Bronchial smooth muscle cell (primary cell): ENCODE measurements at places on chromosomes 3 and 15. TPM values are rescaled to one million over a fixed set of nuclear protein-coding genes. Genes with fewer than 3 reads are reported as not detected.

PDCD7 gene
- 11.8 and 15.0 TPM in 2 replicates for total RNA-seq

C15orf62 gene
- total RNA-seq = under 0.01 TPM in 1 of 2 replicates, not detected in the other

NPAP1 gene
- under 0.01 TPM in 1 of 2 replicates, not detected in the other for total RNA-seq

ADCY5 gene
- total RNA-seq = 0.16 and 1.2 TPM in 2 replicates

CA12 gene
- total RNA-seq = 47.5 and 101 TPM in 2 replicates

SI gene
- not detected in 2 replicates for total RNA-seq
